ENCODE measurements at places on chromosomes 13 and 19.

GRCh38 chr13:76797361-76797760, 88.8 kb downstream of the KCTD12 start:
- DNase-seq, result no peak

- no peak for DNase-seq
Measured at GRCh38 chr13:92044351-92044750, 645.9 kb downstream of the GPC5 start.

DNA sequence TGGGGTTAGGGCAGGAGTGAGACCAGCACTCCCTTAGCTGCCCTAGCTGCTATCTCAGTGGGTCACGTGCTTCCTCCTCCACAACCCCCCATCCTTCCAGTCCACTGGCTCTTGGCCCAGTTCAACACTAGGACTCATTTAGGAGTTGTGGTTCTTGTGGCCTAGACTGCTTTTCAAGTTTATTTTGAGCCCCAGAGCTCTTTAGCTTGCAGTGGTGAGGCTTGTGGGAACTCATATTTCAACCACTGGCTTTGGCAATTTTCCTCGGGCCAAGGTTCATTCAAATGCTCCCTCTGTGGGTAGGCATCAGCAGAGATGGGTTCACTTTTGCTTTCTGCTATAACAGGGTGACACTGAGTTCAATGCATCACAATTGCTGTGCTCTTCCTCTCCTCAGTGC, 436.2 kb upstream of the SLITRK5 start:
- peak; percentile 96 for DNase-seq

- DNase-seq, result no peak
Measured at GRCh38 chr19:7781157-7781556, 18.1 kb downstream of the CLEC4M start.

- no peak for DNase-seq
Measured at GRCh38 chr19:30078381-30078910, 136.4 kb downstream of the URI1 start.

DNA sequence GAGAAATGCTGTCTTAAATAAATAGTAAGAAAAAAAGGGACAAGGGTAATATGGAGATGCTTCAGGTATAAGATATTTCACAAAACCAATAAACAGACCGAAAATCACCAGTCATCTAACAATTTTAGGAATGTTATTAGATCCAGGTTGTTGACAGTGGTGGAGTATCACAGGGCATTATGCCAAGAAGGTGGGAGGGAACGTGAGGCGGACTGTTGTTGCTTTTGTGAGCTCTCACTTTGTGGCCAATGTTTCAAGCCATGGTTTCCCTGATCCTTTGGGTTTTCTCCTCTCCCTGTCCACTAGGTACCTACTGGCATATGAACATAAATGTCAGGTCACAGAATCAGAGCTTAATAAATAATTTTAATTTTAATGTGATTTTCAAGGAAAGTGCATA, 790.3 kb upstream of the SLITRK1 start:
- no peak for DNase-seq

GRCh38 chr13:74026753-74027152, 107.5 kb downstream of the KLF12 start:
- DNase-seq, result peak; percentile 86

DNA sequence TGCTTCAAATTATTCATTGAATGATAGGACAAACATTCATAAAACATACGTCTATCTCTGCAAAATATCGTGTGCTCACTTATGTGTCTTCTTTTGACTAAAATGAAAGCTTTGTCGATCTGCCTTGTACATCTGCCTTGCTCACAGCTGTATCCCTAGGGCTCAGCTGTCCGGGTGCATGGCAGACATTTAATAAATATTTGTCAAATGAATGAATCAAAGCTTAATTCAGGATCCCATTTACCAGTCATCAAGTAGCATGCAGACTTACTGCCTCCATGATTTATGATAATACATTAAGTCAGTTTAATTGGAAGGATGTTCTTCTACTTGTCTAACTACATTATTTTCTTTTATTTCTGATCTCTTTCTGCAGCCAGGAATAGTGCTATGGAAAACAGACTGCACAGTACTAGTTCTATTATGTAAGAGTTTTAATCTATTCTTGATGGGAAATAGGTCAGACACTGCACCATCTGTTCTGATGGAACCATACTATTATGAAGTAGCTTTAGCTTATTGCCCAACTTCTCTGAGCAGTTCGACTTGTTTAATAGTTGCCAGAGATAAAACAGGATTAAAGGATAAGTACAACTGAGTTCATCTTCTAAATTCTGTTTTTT, 13.2 kb downstream of the SLC46A3 start:
- peak; percentile 24 for DNase-seq

DNA sequence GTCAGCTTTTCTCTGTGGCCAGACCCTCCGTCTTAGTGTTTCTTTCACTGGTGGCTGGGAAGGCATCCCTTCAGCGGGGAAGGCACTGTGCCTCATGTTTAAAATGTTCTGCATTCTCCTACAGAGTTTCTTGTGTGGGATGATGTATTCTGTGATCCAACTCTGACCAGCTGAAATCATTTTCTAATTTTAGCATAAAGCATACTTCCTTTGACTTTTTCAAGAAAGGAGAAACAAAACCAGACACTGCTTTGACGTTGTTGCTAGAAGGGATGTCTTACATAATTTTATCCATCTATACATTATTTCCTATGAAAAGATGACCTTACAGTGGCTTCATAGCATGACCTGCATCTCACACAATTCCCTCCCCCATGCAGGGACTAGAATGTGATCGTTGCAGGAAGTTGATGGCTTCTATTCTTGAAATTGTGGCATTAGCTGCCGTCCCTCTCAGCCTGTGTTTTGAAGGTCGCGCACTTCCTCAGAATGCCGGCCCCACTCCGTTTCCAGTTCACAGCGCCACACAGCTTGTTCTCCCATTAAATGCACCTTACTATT, 38.6 kb upstream of the TEX29 start:
- peak; percentile 81 for DNase-seq

DNA sequence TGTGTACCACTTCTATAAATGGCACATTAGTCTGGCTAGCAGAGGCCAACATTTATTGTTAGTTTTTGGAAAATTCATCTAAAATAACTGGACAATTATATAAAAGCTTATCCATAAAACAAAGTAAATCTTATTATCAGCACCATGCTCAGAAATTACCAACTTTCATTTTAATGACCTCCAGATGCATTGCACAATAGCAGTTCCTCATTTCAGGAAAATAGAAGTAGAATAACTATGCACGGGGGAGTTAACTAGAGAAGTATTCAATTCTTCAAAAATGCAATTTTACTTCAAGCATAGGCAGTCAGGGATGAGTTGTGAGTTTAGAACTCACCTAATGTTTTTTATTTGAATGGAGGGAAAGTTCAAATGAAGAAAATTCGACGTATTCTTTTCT, 1023.5 kb downstream of the PCDH17 start:
- no peak for DNase-seq
